Fibroblast of skin of right quadriceps (primary cell): ENCODE measurements at places on chromosomes 1 and 21.

DNA sequence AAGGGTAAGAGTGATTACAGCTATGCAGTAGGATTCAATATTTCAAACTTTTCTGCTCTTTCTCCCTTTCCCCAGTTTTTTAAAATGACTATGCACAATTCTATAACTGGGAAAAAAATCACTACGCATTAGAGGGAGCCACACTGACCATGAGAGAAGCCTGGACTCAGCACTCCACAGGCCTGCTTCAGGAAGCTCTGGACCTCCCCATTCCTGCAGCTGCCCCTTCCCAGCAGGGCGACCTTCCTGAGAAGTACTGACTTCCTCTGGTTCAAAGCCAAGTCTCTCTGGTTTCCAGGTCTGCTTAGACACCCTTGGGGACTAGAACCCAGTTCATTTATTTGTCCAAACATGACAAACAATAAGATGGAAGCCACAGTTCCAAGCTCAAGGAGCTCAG lies 42.0 kb upstream of the CLSTN1 start:
- DNase-seq = no peak

DNA sequence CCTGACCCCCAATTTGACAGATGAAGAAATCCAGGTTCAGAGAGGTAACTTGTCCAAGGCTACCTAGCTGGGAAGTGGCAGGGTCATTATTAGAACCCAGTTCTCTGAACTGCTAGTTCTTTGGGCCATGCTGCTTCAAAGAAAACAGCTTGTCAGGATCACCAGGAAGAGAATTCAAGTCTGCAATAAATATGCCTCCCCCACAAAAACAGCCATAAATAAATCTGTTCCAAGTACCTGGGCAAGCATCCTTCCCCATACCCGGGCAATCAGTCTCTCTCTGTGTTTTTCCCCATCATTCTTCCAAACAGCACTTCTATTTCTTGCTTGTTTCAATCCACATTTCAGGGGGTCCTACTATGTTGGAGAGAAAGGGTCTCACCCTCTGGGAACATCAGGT lies 34.1 kb downstream of the SLC9A1 start:
- no peak for DNase-seq

DNA sequence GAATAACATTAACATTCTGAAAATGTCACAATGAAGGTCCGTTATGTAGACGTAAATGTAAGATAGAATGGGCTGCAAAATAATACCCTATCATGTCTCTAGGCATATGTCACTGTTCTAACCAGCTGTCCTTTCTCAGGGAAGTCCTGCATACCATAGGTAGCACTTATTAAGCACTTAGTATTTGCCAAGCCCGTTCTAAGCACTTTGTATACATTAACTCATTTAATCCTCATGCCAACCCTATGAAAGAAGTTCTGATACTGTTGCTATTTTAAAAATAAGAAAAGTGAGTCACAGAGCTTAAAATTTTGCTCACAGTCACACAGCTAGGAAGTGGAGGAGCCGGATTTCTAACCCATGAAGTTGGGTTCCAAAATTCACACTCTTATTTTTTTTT lies 15.7 kb downstream of the GAS5 start:
- no peak for DNase-seq

DNA sequence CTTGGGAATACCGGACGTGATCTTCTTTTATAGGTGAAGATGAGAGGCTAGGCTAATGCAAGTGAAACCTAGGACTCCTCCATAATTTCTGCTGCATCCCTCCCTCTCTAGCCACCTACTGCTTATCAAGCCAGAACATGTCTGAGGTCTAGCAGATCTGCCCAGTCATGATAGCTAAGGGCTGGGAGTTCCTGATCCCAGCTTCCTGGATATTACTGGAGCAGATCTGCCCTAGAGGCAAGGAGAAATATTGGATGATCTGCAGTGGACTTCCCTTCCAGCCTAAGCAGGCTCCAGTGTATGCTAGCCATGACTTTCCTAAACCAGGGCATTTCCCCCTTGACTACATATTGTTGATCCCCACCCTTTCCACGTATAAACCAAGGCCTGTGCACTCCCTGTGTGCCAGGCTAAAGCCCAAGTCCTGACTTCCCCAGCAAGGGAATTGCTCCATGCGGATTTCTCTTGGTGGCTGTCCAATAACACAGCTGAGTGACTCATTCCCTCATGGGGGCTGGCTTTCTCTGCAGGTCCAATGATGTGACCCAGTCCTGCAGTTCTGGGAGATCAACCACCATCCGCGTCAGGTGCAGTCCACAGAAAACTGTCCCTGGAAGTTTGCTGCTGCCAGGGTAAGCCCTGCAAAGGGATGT lies 15.5 kb upstream of the SARS1 start:
- peak; percentile 81 for DNase-seq
